ENCODE measurements at places on chromosomes 1 and 21.

- DNase-seq: no peak
These were observed 34.0 kb upstream of the BEND5 start for GRCh38 chr1:48810740-48811139.

DNA sequence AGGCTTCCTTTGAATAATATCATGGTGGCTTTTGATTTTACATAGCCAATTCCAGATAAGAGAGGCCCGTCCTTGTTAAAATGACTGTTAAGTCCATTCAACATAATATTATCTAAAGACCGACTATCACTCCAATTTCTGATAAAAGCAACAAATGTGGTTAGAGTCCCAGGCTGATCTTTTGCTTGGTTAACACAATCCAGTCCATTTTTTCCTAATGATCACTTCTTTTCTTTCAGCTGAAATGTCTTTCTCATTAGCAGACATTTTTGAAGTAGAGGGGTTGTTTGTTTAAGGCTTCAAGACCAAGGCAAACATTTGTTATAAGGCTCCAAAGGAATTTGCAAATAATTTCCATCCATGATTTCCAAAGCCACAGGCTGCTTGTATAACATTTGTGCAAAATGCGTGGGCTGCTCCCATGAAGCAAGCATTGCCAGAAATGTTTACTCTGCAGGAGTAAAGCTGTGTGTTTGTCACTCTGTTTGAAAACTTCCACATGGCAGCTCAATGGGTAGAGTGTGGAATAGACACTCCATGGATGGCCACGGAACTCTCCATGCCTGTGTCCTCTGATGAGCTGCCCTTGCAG, 111.5 kb downstream of the PSMG1 start:
- DNase-seq: no peak

- DNase-seq: no peak
These were observed 73.5 kb downstream of the ASTN1 start for GRCh38 chr1:177091040-177091439.

GRCh38 chr1:63592536-63593302, 492 bp upstream of the PGM1 start:
- no peak for DNase-seq

GRCh38 chr21:34276711-34277425, 86.9 kb upstream of the KCNE2 start:
- no peak for DNase-seq

DNA sequence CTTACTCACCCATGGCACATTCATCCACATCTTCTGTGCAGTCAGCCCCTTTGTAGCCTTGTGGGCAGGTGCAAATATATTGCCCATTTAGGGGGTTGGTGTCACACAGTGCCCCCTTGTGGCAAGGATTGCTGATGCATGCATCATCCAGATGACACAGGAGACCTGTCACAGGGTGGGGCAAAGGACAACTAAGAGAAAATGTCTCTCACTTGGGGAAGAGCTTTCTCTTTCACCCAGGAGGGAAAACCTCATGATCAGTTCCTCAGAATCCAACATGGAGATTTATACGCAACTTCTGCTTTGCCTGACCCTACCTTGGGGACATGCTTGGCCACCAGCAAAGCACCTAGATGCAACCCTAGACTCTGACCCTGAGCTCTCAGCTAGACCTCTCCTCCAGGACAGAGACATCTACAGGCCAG, 71.8 kb upstream of the ADAM30 start:
- peak; percentile 79 for DNase-seq

DNA sequence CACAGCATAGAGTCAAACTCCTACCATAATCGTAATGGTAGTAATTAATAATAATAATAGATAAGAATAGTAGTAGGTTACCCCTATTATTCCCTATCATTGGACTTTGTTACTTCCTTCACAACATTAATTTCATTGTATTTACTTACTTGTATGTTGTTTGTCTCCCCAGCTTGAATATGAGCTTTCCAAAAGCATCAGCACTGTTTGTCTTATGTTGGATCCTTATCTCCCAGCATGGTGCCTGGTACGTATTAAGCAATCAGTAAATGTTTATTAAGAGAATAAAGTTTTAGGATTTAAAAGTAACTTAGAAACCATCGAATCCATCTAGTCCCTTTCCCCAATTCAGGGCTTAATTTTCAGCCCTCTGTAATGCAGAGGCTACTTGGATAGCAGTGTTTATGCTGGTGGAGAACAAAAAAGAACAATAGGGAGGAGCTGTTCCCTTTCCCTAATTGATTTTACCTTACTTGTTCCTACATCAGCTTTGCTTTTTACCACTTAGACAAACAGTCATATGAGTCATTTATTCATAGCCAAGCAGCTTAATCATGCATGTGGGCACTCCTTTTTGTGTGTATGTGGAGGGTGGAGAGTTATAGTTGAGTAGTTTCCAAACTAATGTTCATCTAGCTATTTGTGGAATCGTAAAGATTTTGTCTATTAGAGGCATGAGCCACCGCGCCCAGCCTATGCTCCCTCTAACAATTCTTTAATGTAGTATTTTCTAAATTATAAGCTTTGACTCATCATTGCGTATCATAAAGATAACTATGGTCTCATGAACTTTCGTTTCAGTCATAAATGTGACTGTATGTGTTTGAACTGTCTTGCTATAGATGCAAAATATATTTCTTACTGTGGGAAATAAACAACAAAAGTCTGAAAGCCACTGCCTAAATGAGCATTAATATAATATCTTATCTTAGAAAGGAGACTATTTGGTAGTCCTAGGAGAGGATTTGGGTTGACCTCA, 20.9 kb upstream of the DR1 start:
- DNase-seq: no peak

GRCh38 chr1:33460947-33461629, 11.4 kb upstream of the ZSCAN20 start:
- DNase-seq: no peak

- no peak for DNase-seq
These were observed 487.3 kb upstream of the PTBP2 start for GRCh38 chr1:96234299-96234698.

All from glutamatergic neuron (in vitro differentiated cells).